ENCODE measurements at places on chromosomes 5 and 9. TPM values are rescaled to one million over a fixed set of nuclear protein-coding genes. Genes with fewer than 3 reads are reported as not detected.

Gene BBLN
- polyA plus RNA-seq = 159 TPM

Gene TCF7
- 1.0 TPM for polyA plus RNA-seq

Gene CDH12
- polyA plus RNA-seq = not detected

GRCh38 chr5:176769911-176770310 lies 40.4 kb upstream of the UNC5A start:
- no peak for DNase-seq

- DNase-seq = no peak
Measured at GRCh38 chr5:111968459-111968858, 211.5 kb upstream of the NREP start.

DNA sequence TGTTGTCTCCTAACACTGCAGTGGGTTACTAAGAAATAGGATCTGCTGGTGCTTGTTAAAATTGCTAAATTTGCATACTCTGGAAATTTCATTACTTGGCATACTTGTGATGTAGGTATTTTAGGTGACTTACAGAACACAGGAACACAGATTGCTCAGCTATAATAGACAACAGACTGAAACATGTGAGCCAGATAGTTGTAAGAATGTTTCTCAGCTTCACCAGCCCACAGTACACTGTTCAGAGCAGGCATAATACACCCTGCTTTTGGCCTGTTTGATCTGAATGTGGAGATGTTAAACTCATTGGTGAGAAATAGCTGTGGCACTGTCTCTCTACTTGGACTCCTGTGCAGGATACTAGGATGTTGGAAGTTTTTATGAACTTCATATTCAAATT lies 275.7 kb downstream of the CSNK1G3 start:
- DNase-seq = no peak

GRCh38 chr5:42403236-42403635 lies 20.0 kb upstream of the GHR start:
- DNase-seq = no peak

- DNase-seq = no peak
Measured at GRCh38 chr9:120221844-120222243, 358.1 kb downstream of the CDK5RAP2 start.
